ENCODE measurements at places on chromosomes 4 and X.

DNA sequence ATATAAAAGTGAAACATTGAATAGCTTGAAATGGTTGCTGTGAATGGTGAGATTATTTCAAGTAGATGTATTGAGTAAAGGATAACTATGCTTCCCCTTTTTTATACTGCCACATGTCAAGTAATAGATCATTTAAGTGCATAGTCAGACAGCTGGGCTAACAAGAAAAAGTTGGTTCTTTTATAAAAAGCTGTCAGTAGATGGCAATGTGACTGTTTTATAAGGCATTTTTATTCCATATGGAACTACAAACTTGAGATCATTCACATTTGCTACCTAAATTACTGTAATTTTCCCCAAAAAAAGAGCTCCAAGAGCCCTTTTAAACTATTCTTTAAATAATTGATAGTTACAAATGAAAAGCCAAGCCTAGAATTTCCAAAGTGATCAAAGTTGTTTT, 831.0 kb downstream of the C4orf33 start:
- DNase-seq: peak; percentile 1

DNA sequence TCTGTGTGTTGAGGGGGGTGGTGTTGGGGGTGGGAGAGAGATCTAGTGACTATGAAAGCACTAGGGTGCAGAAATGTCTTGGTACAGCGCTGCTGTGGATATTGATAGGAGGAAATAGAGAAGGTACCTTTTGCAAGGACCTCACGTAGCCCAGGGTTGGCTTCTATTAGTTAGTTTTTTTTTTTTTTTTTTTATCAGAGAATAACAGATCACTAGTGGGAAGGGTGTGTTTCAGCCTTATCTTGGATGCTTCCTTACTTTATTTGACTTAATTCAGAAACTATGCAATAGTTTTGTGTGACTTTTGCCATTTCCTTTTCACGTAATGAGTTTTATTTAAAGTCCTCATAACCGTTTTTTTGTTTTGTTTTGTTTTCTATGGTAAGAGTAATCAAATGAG, 16.4 kb upstream of the PGRMC2 start:
- DNase-seq: no peak

DNA sequence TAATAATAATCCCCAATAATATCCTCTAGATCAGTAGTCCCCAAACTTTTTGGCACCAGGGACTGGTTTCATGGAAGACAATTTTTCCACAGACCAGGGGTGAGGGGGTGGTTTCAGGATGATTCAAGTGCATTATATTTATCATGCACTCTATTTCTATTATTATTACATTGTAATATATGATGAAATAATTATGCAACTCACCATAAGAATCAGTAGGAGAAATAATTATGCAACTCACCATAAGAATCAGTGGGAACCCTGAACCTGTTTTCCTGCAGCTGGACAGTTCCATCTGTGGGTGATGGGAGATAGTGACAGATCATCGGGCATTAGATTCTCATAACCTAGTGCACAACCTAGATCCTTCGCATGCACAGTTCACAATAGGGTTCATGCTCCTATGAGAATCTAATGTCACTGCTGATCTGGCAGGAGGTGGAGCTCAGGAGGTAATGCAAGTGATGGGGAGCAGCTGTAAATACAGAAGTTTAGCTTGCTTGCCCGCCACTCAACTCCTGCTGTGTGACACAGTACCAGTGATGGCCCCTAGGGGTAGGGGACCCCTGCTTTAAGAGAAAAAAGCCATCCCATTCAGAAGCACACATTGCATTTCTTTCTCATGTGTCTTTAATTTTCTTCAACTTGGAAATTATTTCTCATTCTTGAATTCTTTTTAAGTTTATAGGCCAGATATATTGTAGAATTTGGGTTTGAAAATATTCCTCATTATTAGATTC, 16.0 kb upstream of the SH3RF1 start:
- peak; percentile 22 for DNase-seq

GRCh38 chr4:57098941-57099340, 11.2 kb downstream of the IGFBP7 start:
- peak; percentile 89 for DNase-seq

- DNase-seq: peak; percentile 61
These were observed 56.2 kb downstream of the SPATA18 start for GRCh38 chr4:52107336-52107735.

DNA sequence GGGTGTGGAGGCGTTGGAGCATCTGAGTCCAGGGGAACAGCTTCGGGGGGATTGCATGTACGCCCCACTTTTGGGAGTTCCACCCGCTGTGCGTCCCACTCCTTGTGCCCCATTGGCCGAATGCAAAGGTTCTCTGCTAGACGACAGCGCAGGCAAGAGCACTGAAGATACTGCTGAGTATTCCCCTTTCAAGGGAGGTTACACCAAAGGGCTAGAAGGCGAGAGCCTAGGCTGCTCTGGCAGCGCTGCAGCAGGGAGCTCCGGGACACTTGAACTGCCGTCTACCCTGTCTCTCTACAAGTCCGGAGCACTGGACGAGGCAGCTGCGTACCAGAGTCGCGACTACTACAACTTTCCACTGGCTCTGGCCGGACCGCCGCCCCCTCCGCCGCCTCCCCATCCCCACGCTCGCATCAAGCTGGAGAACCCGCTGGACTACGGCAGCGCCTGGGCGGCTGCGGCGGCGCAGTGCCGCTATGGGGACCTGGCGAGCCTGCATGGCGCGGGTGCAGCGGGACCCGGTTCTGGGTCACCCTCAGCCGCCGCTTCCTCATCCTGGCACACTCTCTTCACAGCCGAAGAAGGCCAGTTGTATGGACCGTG, 2.2 kb downstream of the AR start:
- DNase-seq: peak; percentile 8

DNA sequence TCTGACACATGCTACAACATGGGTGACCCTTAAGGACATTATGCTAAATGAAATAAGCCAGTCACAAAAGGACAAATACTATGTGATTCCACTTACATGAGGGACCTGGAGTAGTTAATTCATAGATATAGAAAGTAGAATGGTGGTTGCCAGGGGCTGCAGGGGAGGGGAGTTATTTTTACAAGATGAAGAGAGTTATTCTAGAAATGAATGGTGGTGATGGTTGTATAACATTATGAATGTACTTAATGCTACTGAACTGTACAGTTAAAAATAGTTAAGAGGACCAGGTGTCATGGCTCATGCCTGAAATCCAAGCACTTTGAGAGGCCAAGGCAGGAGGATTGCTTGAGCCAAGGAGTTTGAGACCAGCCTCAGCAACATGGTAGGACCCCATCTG, 59.5 kb upstream of the MSANTD1 start:
- no peak for DNase-seq

GRCh38 chr4:103079621-103080020, 3.1 kb upstream of the SLC9B2 start:
- no peak for DNase-seq

- DNase-seq: peak; percentile 60
These were observed 26.8 kb upstream of the BOD1L1 start for GRCh38 chr4:13654162-13654797.

GRCh38 chr4:88158038-88158488, 376 bp downstream of the ABCG2 start:
- no peak for DNase-seq

- peak; percentile 78 for DNase-seq
These were observed 186.9 kb downstream of the STK32B start for GRCh38 chr4:5238173-5238572.

GRCh38 chr4:92101737-92102172, 202.0 kb upstream of the GRID2 start:
- DNase-seq: peak; percentile 53

GRCh38 chr4:93467484-93468155, 360.9 kb upstream of the ATOH1 start:
- DNase-seq: no peak

- no peak for DNase-seq
These were observed 50.3 kb downstream of the EFNB1 start for GRCh38 chrX:68878977-68879645.

DNA sequence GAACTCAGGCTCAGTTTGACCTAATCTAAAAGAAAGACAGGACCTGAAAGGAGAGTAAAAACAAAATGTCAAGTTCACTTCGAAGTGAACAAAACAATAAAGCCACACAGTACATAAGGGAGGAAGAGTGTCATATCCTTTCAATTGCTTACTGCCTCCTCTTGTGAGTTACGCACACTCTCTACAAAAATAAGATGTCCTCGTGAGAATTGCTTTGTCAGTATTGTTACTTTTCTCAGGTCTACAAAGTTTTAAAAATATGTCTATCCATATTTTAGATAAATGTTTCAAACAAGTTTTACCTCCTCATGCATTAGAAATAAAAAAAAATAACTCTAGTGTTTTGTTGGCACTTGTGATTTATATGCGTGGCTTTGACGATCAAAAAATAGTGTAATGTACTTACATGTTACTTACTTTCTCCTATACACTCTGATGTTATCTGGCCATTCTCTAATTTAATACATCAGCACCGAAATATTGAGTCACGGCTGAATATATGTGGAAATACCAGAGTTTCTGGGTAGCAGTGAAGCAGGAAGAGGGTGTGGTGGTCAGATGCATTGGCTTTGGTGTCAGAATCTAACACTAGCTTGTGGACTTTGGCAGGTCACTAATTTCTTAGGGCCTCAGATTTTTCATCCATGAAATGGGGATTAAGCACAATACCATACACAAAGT, 8.1 kb upstream of the MRPL1 start:
- DNase-seq: no peak

GRCh38 chrX:68980906-68981616, 152.2 kb downstream of the EFNB1 start:
- no peak for DNase-seq

DNA sequence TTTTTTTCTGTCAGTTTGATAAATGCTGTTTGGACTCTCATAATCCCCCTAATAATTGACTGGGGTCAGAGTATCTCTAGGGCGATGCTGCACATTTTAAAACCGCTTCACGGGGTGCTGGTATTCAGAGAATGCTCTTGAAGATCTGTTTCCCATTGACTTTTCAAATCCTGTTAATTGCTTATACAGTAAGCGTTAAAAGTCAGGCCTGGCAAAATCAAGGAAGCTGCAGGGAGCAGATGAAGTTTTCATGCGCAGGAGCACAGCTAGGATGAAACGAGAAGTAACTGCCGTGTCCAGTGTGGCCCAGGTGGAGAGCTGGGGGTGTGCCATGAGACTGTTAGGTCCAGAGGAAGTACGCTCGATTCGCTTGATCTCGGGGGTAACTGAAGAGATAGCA, 312.9 kb downstream of the TRIML1 start:
- no peak for DNase-seq

GRCh38 chrX:150362599-150363481, at the start of gene MAMLD1:
Gene MAMLD1 (plus strand): TSS chrX:150363317. CDS start chrX:150445517, 82,200 bp downstream.
- peak; percentile 87 for DNase-seq

DNA sequence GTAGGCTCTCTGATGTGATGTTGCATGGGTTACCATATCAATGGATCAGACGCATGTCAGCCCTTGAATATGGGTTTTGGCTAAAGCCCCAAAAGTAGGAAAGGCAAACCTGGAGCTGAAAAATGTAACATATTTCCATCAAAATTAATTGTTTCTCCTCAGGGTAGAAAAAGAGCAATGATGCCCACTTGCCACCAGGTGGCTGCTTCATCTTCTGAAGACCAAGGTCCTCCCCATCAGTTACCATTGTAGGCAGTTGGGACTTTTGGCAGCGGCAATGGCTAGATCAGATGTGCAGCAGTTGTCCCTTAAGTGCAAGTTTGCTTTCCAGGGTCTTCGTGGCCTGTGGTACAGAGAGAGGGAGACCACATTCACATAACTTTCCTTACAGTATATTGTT, 118.2 kb downstream of the NAF1 start:
- DNase-seq: peak; percentile 21

DNA sequence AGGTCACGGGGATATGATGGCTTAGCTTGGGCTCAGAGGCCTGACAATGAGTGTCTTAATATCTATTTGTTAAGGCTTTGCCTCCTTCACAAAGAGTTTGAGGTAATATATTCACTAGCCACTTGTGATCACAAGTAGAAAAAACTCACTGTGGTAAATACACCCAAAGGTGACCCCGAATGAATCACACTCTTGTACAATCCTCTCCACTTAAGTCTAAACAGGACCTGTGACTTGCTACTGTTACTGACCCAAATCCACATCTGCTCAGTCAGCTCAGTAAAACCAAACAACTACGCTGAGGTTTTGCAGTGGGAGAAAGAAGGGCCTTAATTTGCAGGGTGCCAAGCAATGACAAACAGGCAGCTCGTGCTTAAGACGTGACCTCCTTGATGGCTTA, 223.8 kb upstream of the MAGEC2 start:
- DNase-seq: no peak

DNA sequence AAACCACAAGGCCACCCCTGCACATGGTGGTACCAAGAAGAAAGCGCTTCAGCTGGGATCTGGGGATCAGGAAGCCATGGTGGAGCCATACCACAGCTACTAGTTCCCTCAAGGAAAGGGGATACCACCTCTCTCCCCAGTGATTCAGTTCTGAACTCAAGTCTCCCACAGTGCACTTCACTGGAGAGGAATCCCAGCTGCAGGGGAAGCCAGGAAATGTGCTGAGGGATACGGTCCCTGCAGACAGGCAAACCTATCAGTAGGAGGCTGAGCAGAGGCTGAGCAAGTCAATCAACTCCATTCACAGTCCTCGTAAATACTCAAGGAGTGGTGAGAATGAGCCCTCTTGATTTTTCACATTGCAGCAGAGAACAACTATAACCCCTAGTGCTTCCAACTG, 11.0 kb downstream of the TMEM192 start:
- DNase-seq: no peak

- peak; percentile 86 for DNase-seq
These were observed 14.5 kb downstream of the SPACA5 start for GRCh38 chrX:48021026-48021900.

DNA sequence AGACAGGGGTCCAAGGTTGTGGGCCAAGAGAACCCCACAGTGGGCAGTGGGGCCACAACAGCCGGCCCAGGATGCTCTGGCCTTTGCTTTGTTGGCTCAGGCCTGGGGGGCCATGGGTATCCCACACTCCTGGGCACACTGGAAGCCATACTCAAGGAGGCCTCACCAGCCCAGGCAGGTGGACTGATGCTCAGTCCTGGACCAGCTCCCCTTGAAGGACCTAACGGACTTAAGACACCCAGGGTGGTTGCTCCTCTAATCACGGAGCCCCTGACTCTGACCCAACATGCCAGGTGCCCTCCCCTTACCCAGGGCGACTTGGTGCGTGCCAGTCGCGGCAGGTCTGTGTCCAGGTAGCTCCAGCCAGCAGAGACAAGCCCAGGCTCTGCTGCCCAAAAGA, 50.8 kb downstream of the ZFYVE28 start:
- no peak for DNase-seq

GRCh38 chr4:85952972-85953650, 406.7 kb downstream of the MAPK10 start:
- DNase-seq: no peak

DNA sequence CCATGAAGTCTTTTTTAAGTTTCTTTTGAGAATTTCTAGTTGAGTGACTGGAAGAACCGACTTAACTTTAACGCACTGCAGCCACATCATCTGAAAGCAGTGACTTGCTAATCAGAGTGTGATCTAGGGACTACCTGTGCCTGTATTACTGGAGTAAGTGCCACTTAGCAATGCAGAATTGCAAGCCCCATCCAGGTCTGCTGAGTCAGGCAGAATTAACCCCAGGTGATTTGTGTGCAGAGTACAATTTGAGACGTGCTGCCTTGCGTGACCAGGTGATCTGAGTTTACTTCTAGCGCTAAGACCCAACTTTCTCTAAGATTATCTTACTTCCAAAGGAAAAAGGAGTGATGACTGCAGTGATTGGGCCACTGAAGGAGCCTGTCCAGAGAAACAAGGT, 85.3 kb downstream of the CLCN4 start:
- DNase-seq: no peak

All from fibroblast of skin of right biceps (primary cell).